ENCODE measurements at places on chromosomes 16 and 17. TPM values are rescaled to one million over a fixed set of nuclear protein-coding genes. Genes with fewer than 3 reads are reported as not detected.

DNA sequence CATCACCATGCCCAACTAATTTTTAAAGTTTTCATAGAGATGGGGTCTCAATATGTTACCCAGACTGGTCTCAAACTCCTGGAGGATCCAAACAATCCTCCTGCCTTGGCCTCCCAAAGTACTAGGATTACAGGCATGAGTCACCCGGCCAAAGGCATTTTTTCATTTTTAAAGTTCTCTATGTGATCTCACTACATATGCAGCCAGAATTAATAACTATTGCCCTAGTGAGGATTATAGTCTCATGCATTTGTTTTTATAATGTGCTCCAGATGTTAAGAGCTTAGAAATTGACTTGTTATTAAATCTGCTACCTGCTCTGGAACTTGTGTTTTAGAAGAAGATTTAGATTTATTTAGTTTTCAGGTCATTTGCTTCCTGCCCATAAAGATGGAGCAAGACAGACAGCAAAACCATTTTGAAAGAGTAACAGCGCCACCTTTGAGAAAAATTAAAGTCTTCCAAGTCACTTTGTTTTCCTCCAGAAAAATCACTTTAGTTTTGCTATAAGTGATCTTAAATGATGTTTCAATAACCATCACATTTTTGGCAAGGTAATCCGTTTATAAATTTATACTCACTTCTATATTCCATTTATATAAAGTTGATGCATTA is 79.5 kb downstream of the CA4 start:
- no peak for ATAC-seq

DNA sequence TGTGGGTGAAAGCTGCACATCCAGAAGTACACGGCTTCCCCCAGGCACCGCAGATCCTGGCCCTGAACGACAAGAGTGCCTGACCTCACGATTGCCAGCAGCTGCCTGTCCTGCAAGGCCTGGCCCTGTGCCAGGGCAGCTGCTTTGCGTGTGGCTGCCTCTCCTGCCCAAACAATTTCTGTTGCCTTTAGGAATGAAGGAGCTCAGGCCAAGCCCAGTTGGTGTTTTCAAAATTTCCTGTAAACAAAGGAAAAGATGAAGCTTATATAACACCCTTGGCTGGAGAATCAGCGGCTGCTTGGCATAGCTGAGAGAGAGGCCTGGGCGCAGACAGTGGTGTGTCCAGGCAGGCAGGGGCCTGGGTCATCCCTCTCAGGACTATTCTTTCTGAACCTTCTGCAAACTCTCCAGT is 11.7 kb upstream of the SLC47A2 start:
- ATAC-seq: peak; percentile 88

GRCh38 chr16:19005561-19006445 is 22.1 kb downstream of the TMC7 start:
- ATAC-seq: peak; percentile 66

DNA sequence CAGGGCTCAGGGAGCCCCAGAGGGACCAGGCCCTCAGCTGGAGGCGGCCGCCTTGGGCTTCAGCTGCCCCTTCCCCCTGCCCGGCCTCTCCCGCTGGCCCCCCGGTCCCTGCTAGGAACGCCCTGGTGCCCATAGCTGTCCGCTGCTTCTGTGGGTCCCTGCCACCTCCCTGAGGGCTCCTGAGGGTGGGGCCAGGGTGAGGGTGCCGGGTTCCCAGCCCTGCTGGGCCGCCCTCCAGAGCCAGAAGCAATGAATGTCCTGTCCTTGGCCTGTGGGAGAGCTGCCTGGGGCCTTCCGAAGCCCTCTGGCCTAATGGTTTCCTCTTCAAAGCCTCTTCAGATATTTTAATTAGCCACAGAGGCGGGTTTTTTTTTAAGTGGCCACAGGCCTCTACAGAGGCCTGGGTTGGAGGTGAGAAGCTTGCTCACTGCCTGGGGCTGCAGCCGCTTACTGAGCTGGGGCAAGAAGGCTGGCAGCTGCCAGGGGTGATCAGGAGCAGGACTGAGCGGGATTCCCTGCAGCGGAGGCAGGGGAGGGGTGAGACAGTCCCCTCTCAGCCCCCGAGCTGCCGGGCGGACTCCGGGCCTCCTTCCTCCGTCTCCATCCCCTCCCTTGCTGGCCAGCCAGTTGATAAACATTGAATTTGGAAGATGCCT is 9.9 kb downstream of the CENPX start:
- no peak for ATAC-seq

GRCh38 chr17:5486206-5487124 is at the start of gene MIS12:
MIS12 (plus strand) TSS chr17:5486566; CDS start chr17:5488863, 2,297 bp downstream.
- peak; percentile 98 for ATAC-seq

- peak; percentile 42 for ATAC-seq
Measured at GRCh38 chr16:85579923-85580580, 33.1 kb upstream of the GSE1 start.

The TMC6 gene
- total RNA-seq: 19.0 TPM

The C17orf113 gene
- 1.4 TPM for total RNA-seq

All from gastroesophageal sphincter (tissue), 4 donors.